Stimulated activated CD4-positive, alpha-beta T cell treated with anti-CD3 and anti-CD28 coated beads, TNF-alpha, amount 100 ng/mL, for 48 hours (primary cell): ENCODE measurements at places on chromosomes 1 and 21.
A peak's percentile ranks its signal among the peaks of the same experiment; 100 is the strongest.

DNA sequence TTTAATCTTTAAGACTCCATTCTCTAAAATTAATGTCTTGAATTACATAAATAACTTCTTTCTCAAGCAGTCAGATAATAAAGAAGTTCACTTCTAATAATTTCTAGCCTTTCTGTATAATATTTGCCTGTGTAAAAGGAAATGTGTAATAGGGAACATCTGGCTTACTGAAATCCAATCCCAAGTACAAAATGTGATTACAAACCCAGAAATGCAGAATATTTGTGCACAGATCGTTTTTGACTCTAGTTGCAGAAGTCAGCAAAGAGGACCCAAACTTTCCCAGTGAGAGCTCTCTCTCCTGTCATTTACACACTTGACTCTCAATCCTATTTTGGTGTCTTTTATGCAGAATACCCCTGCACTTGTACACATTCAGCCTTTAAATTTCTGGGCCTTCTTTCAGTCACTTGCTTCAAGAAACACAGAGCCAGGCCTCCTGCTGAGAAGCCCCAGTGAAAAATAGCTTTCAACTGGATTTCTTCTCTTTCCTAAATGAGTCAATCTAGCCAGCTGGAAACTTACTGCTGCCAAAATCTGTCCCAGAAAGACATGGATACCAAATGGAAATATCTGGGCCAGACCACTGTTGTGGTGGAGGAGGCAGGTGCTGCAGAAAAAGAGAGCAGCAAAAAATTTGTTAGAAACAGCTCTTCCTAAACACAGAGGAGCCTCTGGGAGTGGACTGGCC is 68.5 kb upstream of the ADAM30 start:
- DNase-seq = no peak

- DNase-seq = peak; percentile 32
These were observed 1.1 kb downstream of the HUNK start for GRCh38 chr21:31873696-31874599.

- no peak for DNase-seq
These were observed 12.1 kb downstream of the PPP2R5A start for GRCh38 chr1:212297338-212297737.

GRCh38 chr1:67642629-67643028 is 42.4 kb upstream of the GADD45A start:
- no peak for DNase-seq

DNA sequence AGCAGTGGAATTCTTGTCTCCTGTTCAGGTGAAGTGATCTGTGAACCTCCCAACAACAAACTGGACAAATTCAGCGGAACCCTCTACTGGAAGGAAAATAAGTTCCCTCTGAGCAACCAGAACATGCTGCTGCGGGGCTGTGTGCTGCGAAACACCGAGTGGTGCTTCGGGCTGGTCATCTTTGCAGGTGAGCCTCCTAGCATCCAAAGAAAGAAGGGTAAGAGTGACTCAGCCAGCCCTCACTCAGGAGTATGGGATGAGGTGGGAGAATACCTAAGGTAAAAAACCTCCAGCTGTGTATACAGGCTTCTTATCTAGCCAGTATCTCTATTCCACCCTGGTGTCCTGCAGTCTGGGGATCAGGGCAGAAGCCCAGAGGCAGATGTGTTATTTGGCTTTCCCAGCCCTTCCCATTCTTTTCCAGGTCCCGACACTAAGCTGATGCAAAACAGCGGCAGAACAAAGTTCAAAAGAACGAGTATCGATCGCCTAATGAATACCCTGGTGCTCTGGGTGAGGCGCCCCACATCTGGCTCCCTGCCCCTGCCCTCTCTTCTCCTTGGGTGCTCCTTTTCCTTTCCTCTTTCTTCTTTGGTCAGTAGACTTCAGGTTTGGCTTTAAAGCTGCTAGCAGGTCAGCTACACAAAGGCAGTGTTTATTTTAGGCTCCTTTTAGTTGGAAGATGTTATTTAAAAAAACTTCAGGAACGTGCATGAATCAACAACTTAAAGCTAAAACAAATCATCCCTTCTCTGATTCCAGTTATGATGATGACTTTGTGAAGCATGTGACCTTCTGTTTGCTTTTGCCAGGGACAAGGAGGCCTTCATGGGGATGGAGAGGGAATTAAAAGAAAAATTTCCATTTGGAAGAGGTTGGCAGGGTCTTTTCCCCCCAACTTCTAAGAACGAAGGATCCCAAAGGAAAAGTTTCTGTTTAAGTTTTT is 9.0 kb downstream of the ATP8B2 start:
- DNase-seq = no peak

GRCh38 chr1:12314333-12314903 is 84.6 kb downstream of the VPS13D start:
- no peak for DNase-seq

DNA sequence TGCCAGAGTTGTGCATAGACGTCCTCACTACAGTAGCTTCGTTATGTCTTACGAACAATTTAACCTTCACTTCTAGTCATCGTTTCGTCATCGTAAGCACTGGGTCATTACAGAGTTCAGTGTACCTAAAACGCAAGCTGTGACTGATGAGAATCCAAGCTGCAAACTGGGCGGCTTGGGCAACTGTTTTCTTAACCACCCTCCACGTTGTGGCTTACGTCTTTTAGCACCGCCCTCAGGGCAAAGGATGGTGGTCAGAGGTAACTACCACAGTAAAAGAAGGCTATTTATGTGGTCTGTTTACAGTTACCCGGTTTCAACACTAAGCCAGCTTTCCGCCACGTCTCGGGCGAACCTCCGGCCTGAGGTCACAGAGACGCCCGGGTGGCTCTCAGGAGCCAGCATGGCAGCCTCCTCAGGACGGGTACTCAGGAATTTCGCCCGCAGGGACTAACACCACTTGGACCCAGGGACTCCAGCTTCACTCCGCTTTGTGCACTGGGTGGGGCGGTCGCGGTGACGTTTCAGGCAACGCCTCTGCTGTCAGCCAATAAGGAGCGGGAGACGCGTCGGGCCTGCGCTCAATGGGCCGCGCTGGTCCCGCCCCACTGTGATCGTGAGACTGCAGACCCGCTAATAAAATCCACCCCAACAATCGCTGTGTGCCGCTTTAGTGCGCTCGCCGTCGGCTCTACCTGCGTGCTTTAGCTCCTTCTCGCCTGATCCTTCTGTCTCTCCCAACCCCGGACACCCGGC is at the start of gene CTH:
CTH (plus strand) TSS at position 665 of the 756 bp plus-strand sequence. CDS start 148 bp downstream, outside the sequence.
- peak; percentile 85 for DNase-seq

GRCh38 chr1:98221923-98222322 is 301.1 kb upstream of the DPYD start:
- DNase-seq = no peak

- no peak for DNase-seq
These were observed 73.9 kb downstream of the MORN1 start for GRCh38 chr1:2317230-2318065.

GRCh38 chr1:46131712-46132528 is 509 bp downstream of the PIK3R3 start:
- no peak for DNase-seq

DNA sequence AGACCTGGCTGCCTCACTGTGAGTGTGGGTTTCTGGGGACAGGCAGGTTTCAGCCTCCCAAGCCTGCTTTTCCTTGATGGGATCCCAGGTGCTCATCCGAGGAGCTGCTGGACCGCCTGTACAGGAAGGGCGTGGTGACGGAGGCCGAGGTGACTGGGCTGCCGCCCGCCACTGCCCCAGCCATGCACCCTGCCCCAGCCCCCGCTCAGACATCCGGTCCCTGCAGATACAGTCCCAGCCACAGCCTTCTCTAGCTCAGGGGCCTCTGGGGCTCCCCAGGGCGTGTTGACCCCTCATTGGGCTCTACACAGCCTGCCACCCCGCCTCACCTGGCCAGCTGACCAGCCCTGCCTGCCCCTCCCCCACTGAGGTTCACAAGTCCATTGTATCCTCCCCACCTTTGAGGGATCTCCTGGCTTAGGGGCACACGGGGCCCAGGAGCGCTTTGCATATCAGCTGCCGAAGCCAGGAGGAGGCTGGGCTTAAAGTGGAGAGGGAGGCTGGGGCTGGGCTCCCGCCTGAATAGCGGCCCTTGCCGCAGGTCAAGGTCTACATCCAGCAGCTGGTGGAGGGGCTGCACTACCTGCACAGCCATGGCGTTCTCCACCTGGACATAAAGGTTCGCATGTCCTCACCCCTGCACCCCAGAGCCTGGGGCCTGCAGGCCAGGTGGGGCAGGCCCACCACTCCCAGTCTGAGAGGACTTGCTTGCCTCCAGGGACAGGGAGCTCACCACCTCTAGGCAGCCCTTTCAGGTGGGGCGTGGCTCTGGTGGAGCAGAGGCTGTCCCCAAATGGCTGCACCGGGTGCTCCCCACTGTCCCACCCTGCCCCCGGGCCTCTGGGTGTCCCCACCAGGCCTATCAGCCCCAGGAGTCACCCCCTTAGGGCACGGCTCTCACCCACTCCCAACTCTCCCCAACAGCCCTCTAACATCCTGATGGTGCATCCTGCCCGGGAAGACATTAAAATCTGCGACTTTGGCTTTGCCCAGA is 38.5 kb downstream of the TRIM11 start:
- no peak for DNase-seq

- no peak for DNase-seq
These were observed 2.5 kb downstream of the SLC25A44 start for GRCh38 chr1:156196445-156196844.

DNA sequence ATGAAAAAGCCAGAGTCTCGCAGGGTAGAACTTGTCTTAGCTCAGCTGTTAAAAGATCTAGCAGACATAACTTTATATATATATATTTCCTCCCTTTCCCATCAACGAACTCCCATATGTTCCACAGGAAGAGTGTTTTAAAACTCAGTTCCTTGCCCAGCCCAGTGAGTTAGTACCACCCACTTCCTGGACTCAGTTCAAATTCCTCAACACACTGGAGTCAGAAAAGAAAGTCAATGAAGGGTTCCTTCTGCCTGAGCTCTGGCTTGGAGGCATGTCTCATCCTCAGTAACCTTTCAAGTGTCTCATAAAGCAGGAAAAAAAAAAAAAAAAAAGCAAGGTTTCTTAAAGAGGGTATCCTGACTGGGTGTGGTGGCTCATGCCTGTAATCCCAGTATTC is 15.6 kb downstream of the TPM3 start:
- no peak for DNase-seq

DNA sequence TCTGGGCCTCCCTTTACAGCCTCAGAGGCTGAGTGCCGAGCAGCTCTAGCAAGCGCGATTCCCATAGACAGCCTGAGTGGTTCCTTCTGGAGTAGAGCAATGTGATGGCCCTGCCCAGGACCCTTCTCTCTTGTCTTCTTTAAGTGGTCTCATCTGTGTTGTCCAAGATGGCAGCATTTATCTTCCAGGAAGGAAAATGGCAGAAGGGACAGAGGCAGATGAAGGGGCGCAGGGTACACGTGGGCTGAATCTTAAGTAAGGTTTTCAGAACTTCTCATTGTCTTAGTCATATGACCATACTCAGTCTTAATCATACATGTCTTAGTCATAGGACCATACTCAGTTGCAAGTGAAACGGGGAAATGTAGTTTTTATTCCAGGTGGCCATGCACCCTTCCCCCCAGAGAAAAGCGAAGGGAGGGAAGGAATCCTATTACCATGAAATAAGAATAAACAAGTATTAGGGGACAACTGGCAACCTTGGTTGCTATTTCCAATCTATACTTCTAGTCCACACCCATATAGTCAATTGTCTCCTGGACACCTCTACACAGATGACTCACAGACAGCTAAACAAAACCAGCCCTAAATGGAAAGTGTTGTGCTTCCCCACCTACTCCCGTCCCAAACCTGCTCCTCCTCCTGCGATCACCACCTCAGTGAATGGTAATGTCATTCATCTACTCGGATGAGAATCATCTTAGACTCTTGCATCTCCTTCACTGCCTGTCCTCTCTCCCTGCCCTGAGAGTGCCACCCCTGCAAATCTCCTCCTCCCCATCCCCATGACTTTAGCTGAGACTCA is 13.3 kb downstream of the OVAAL start:
- DNase-seq = peak; percentile 37

GRCh38 chr1:198747127-198747526 is 108.3 kb downstream of the PTPRC start:
- no peak for DNase-seq

DNA sequence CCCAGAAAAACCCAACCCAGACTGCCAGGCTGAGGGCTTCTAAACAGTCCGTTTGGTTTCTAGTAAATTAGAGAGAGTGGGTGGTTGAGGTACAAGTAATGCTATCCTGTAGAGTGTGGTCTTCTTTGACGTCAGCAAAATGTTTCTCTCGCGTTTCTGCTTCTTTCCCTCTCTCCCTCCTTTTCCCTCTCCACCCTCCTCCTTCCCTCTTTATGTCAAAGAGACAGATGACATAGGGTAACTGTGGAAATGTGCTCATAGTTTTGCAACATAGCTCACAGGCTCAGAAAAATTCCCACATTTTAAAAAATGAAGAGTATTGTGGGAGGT is 158.3 kb downstream of the TOMM20 start:
- DNase-seq = no peak

DNA sequence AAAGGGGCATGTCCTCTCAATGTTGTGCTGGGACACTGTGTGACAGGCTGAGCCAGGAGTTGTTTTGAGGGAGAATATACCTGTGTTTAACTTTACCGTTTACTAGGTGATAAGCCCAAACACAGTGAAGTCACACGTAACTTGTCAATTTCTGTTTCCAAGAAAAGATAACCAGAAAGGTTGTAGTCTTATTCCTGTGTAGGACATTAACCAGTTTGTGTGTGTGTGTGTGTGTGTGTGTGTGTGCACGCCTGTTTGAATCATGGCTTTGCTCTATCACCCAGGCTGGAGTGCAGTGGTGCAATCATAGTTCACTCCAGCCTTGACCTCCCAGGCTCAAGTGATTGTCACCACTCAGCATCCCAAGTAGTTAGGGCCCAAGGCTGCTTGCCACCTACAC is 83.6 kb downstream of the MRPS6 start:
- no peak for DNase-seq

DNA sequence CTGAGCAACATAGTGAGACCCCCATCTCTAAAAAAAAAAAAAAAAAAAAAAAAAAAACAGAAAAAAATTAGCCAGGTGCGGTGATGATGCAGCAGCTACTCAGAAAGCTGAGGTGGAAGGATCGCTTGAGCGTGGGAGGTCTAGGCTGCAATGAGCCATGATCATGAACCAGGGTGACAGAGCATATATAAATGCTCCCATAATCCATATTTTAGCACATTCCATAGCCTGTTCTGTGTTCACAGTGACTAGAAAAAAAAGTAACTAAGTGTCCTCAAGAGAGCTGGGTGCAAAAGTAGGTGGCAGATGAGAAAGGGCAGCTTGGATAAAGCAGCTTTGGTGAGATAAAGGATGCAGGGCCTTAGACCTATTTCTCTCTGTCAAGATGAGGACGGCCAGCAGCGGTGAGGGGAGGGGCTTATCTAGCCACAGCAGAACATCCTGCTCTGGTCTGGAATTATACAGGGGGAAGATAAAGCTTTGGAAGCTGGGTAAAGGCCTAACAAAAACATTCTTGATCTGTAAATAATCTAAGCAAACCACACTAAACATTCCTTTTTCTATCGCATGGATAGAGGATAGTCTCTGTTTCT is 205.3 kb downstream of the DAB1 start:
- DNase-seq = no peak

- no peak for DNase-seq
These were observed 68.6 kb upstream of the PALMD start for GRCh38 chr1:99577313-99577712.

GRCh38 chr1:153805042-153805745 is 30.0 kb downstream of the SLC27A3 start:
- peak; percentile 50 for DNase-seq
